ENCODE measurements at places on chromosomes 7 and 10.

GRCh38 chr7:43117095-43117494 lies 4.6 kb downstream of the HECW1 start:
- no peak for DNase-seq

DNA sequence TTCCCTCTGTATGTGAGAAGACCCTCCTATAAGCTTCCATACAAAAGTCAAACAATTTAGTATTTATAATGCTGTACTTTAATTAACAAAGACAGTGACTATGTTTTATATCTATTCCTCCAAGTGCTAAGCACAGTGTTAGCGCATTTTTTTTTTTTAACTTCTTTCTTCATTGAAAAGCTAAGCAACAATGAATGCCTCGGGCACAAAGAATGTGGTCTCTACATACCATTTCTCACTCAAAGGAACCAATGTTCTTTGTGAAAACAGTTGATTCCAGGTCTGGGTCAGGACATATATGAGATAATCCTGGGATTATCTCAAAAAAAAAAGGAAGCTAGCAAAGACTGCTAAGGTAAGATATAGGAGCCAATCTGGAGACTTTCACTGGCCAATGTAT lies 26.2 kb upstream of the REEP3 start:
- no peak for DNase-seq

GRCh38 chr7:30929686-30930085 lies 18.0 kb downstream of the AQP1 start:
- DNase-seq = no peak

DNA sequence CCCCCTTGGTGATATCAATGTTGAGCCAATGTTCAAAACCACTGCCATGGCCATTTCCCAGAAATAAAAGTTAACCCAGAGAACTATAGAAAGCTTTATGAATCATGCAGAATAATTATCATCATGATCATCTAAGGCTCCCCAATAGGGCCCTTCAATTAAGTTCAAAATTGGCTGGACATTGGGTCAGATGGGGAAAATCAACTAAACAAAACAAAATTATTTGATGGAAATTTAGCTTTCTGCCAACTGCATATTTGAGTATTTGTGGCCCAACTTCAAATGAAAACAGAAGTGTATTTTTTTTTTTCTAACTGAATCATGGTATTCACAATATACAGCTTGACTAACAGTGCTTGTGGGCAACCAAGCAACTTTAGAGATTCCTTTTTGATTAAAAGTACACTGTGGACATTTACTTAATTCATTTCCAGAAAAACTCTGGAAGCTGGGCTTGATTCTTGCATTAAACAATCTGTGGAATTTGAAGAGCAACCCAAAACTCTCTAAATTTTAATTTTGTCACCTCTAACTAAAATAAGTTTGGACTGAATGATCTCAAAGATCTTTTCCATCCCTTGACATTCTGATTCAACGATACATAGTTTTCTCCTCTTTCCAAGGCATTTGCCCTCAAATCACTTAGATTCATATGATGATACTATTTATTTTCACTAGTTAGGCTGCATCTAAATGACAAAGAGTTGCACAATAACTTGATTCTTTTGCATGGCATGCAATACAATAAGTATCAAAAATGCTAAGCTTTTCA lies 203.2 kb downstream of the AHR start:
- no peak for DNase-seq

DNA sequence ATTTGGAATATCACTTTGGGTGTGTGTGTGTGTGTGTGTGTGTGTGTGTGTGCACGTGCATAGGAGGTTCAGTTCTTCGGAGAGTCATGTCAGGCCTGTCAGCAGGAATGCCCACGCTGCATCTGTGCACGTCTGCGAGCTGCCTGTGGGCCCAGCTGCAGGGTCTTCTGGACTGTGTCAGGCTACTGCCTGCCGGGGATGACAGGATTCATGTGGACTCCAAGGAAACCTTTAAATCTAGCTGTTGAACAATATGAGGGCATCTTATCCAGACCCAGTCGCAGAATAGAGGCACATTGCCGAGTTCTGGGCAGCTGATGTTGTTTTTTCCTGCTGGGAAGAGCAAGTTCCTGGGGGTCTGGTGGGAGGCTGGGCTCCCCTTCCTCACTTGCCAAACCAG lies 19.0 kb downstream of the AQP1 start:
- DNase-seq = no peak

- DNase-seq = no peak
Observed at GRCh38 chr7:25922296-25922695, 229.7 kb upstream of the NFE2L3 start.

GRCh38 chr7:94509264-94509886 lies at the start of gene CASD1:
TSS of gene CASD1 (plus strand) at chr7:94509809. CDS start at chr7:94510085, 276 bp downstream.
- peak; percentile 65 for DNase-seq

GRCh38 chr7:100532165-100533022 lies 6.6 kb upstream of the AGFG2 start:
- no peak for DNase-seq

GRCh38 chr7:103715376-103716120 lies 269.5 kb upstream of the SLC26A5 start:
- DNase-seq = no peak

- DNase-seq = no peak
Observed at GRCh38 chr7:108340856-108341411, 115.3 kb downstream of the NRCAM start.

DNA sequence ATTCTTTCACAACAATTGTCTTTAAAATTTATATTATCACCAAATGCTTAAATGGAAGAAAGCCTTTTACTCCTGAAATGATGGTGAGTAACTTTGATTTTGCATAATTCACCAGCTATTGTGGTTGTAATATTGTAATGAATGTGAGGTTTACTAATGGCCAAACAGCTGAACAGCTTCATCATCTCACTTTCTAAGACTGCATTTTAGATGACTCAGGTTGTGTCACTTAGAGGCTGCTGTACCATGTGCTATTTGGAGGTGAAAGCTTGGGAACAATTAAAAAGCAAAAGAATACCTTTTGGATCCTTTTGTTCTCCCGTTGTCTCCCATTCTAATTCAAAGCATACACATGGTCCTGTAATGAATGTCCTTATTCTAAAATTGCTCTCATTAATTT lies 604.0 kb upstream of the PFKP start:
- DNase-seq = no peak

DNA sequence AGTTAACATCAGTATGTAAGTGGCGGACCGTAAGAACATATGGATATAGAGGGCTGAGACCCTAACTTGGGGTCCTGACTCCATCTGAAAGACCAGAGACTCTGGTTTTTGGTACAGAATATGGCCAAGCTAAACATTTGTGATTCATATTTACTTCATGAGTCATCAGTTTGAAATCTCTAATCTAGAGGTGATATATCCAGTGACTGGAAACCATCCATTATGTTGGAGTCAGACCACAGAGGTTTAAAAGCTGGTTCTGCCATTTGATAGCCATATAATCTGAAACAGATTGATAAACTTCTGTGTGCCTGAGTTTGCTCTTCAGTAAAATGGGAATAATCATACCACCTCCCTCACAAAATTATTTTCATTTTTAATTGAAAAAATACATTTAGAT lies 505.3 kb downstream of the SORCS3 start:
- DNase-seq = no peak

GRCh38 chr10:5283305-5284158 lies 81.2 kb upstream of the UCN3 start:
- DNase-seq = peak; percentile 63

GRCh38 chr7:336810-337566 lies 47.0 kb downstream of the FOXL3 start:
- DNase-seq = peak; percentile 33

DNA sequence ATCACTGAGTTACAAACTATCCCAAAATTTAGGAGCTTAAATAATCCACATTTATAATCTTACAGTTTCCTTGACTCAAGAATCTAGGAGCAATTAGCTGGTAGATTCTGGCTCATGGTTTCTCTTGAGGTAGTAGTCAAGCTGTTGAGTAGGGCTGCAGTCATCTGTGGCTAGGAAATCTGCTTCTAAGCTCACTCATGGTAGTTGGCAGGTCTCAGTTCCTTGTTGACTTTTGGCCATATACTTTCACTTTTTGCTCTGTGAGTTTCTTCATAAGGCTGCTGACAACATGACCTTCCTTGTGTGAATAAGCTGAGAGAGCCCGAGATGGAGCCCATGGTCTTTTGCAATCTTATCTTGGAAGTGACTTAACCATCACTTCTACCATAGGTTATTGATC lies 10.8 kb upstream of the ETV1 start:
- DNase-seq = no peak

DNA sequence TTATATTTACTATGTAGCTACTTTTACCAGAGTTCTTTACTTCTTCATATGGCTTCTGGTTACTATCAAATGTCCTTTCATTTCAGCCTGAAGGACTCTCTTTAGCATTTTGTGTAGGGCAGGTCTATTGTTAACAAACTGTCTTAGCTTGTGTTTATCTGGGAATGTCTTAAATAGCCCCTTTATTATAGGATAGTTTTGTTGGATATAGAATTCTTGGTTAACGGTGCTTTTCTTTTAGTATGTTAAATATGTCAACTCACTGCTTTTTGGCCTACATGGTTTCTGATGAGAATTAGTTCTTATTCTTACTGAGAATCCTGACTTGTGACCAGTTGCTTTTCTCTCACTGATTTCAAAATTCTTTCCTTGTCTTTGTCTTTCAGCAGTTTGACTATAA lies 169.0 kb downstream of the ADK start:
- DNase-seq = no peak

- no peak for DNase-seq
Observed at GRCh38 chr7:110281362-110281761, 809.6 kb upstream of the LRRN3 start.

DNA sequence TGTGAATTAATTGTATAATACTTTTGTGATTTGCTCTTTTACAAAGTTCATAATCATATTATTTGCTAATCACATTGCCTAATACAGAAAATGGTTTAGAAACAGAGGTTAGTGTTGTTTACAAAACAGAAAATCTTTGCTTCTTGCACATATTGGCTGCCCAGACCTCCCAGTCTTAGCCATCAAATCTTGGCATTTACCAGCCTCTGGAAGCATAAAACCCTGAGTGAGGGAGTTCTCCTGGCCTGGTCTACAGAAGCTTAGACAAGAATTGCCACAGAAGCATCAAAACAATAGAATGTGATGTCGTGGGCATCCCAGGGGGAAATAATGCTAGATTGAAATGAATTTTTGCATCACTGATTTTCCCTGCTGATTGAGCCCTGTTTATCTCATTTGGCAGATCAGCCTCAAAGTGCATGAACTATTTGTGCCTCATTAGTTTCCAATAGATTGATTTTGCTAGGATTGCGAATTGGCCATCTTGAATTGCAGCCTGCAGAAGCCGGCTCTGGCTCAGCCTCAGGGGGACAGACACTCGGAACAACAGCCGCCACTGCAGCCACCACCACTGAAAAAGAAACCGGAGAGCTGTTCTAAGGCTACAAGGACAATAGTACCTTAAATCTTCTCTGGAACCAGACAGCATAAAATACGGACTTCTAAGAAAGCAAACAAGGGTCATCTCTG lies 11.1 kb upstream of the SORBS1 start:
- DNase-seq = no peak

DNA sequence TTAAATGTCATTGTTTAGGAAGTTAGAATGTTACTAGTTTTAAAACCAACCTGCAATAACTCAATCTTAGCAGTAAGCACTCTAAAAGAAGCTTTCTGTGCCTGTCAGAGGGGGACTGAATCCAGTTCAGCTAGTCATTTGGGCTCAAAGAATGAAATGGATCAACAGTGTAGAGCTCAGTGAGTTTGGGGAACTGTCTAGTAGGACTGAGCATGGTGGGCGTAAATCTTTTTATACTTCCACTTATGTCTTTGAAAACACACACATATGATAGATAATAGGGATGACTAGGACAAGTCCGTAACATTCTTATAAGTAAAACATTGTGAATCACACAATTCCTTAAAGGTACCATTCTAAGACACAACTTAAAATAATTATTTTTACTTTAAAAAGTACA lies 11.5 kb downstream of the GSAP start:
- DNase-seq = no peak

GRCh38 chr7:133983685-133984419 lies 143.3 kb upstream of the LRGUK start:
- DNase-seq = no peak

- DNase-seq = no peak
Observed at GRCh38 chr7:25669961-25670841, 441.9 kb upstream of the NPVF start.

DNA sequence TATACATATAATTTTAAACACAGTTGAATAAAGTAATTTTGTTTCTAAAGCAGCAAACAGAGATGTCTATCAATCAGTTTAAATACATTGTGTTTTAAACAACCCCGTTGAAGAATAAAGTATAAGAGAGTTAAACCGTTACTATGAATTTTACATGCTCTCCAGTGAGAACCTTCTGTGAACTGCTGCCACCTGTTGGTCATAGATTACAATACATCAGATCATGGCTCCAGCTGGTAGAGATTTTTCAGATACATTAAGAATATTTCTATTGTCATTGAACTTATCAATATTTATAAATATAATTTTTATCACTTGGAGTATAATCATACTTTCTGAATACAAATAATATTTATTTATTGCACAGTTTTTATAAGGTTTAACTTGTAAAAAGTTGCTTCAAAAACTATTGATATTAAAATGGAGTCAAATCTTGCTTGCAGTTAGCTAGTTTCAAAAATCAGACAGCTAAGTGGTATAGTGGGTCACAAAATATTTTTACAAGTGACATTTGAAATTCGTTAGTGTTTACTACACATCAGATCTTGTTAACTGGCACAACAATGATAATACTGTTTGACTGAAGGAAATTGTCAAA lies 561.2 kb upstream of the PHF14 start:
- no peak for DNase-seq

GRCh38 chr10:79310200-79310865 lies 36.9 kb upstream of the PPIF start:
- no peak for DNase-seq

DNA sequence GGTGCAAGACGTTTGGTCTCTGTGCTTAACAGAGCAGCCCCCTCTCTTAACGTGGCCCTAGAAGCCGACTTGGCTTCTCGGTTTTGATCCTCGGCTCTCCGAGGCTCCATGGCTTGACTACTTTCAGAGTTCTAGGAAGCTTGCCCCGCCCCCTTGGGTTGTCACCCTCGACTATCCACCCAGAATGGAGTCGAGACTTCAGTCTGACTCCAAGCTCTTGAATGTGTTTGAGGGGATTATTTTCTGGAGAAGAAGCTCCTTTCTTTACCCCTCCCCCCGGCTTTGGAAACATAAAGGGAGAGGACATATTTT lies 448 bp downstream of the SEC24C start:
- peak; percentile 66 for DNase-seq

DNA sequence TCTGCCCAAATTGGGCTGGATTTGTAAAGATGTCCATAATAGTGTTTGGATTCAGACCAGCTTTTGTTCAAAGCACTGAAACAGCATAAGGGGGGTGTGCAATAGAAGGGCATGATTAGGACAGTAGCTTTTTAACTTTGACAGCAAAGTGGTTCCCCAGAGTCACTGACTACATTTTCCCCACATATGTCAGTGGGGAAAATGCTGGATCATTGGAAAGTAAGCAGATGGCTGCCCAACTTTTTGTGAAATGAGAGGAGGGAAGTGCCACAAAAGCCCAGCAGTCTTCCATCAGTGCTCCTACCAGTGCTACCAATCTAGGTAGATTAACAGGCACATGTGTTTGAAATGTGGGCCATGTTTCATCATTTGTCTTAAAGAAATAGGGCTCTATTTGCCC lies 162.8 kb downstream of the FZD1 start:
- no peak for DNase-seq

Data from stimulated activated CD4-positive, alpha-beta T cell treated with anti-CD3 and anti-CD28 coated beads, Interleukin-4, amount 100 ng/mL, for 1 hour (primary cell).